MG63 (cell line): ENCODE measurements at places on chromosomes 7 and 10. TPM values are rescaled to one million over a fixed set of nuclear protein-coding genes. Genes with fewer than 3 reads are reported as not detected.

DNA sequence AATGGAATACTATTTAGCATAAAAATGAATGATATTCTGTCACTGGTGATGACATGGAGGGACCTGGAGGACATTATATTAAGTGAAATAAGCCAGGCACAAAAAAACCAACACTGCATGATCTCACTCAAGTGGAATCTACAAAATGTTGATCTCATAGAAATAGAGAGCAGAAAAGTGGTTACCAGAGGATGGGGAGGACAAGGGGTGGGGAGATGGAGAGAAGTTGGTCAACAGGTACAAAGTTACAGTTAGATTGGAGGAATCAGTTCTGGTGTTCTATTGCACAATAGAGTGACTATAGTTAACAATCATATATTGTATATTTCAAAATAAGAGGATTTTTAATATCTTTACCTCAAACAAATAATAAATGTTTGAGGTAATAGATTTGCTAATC, 24.7 kb upstream of the SLC18A3 start:
- no peak for DNase-seq

DNA sequence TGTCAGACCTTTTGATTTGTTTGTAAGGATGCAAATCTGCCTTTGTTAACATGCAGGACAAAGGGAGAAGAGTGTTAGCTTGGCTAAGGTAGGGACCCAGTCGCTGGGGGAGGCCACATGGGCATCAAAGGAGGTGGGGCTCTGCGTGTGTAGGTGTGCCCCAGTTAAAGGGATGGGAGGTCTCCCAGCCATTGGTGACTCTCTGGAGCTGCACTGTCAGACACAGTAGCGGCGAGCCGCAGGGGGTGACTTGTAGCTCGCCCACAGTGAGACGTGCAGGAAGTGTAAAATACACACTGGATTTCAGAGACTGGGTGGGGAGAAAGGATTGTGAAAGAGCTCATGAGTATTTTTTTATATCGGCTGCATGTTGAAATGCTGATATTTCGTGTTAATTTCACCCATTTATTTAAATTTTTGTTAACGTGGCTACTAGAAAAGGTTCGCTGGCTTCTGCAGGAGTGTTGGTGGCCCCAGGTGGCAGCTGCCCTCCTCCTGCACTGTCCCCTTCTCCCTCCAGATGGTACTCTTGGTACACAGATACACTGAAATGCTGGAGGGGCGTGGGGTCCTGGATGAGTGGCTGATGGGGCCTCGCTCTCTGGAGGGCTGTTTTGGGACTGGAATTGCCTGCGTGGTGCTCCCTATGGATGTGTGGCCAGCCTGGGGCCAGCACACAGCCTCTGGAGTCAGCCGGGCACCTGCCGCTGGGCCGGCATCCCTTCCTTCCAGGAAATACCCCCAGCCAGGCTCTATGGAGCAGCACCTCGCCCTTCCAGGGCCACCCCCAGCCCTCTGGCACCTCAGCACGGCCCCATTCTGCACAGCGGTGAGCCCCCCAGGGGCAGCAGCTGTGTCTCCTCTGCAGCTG, 59.2 kb downstream of the LHPP start:
- no peak for DNase-seq

DNA sequence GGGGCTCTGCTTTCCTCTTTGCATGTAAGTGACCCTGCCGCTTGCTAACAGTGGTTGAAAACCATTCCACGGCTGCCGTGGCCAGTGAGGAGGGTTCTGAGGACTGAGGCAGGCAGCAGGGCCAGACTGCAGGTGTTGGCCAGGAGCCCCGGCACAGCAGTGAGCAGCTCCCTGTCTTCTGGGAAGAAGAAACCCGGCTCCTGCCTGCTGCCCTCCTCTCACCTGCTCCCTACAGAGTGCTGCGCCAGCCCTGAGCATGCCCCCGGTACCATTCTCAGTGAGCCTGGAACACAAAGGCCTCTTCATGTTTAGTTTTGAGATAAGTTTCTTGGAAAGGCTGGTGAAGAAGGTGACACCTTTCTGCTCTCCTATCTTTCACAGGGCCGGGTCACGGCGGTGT, 199.9 kb downstream of the TAX1BP1 start:
- DNase-seq, result no peak

DNA sequence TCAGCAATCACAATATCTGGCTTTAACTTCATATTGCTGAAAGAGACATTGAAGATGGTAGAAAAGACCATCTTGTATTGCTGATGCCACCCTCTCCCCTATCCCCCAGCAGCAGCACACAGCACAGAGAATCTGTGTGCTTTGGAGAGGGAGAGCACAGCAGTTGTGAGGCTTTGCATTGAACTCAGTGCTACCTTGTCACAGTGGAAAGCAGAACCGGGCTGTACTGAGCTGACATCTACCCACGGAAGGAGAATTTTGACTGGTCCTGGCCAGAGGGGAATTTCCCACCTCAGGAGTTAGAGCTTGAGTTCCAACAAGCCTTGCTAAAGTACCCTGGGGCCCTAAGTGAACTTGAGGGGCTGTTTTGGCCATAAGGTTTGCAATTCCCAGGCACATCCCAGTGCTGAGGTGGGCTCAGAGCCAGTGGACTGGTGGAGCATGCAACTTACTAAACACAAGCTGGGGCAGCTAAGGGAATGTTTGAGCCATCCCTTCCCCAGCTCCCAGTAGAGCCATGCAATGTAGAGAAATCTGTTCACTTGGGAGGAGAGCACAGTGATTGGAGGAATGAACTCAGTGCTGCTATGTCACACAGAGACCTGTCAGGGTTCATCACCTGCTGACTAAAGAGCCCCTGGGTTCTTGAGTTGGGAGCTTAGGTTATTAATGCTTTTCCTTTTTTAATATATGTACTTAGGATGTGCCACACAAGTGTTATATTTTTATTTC, 62.1 kb downstream of the OR13A1 start:
- no peak for DNase-seq

DNA sequence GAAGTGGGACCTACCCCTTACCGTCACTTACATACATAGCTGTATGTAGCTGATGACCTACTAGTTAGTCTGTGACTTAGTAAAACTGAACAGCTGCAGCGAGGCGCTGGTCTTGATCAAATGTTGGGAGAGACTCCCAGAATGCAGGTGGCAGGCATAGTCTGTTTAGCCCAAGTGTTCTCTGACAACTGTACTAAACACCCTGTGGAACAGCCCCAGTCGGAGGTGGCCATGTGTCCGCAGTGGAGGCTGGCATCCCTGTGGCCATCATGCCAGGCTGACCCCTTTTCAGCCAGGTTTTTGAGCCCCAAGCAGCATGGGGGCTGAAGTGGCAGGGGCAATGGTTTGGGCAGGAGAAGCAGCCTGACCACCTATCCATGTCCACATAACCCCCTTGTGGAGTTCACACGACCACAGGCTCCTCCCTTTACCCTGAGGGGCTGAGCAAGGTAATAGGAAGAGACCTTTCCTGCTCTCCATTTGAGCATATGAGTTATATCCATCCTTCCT, 7.2 kb downstream of the ADCY1 start:
- no peak for DNase-seq

DNA sequence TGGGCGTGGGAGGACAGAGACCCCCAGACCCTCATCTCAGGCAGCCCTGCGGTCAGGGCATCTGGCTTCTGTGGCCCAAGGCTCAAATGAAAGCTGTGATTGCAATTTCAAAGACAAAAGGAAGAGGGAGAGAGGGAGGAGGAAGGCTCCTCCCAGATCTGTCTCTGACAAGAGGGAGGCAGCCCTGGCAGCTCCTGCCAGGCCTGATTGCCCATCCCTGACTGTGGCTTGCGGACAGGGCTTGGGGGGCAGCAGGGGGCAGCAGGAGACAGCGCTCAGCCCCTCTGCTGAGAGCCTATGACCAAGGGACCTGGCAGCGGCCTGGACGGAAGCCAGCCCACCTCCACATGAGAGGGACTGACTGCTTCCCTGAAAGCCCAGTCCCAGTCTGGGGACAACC, 91.8 kb downstream of the PTPRN2 start:
- DNase-seq, result peak; percentile 26

GRCh38 chr10:73959484-73960243, 38.3 kb upstream of the VCL start:
- no peak for DNase-seq

- DNase-seq, result no peak
Observed at GRCh38 chr10:64444163-64444562, 923.0 kb downstream of the REEP3 start.

- DNase-seq, result no peak
Observed at GRCh38 chr10:112701211-112701877, 248.7 kb upstream of the TCF7L2 start.

DNA sequence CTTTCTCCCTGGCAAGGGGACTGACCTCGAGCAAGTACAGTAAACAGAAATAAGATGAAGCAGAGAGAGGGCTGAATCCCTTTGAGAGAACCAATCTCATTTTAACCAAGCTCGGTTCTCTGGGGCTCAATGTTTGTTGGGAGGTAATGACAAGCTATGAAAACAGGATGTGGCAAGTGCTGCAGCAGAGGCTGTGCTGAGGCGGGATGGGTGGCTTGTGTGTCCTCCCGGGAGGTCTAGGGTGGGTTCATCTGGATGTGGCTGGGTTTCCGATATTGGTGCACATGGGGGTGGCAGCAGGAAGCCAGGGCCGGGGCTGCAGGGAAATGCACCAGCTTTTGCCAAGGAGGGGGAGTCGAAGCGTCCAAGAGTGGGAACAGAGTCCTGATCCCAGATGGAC, 84.5 kb downstream of the AOAH start:
- DNase-seq, result no peak

VAX1 gene
- not detected in 2 replicates for total RNA-seq

GRIFIN gene
- not detected in 2 replicates for total RNA-seq

AS3MT gene
- 0.17 and 1.7 TPM in 2 replicates for total RNA-seq

CPVL gene
- total RNA-seq, result 7.0 and 8.9 TPM in 2 replicates

SPDYE8 gene
- not detected in 2 replicates for total RNA-seq

PDK4 gene
- total RNA-seq, result 0.33 and 0.84 TPM in 2 replicates

FXYD4 gene
- total RNA-seq, result not detected in 2 replicates
